ENCODE measurements at places on chromosomes 2 and 18.

DNA sequence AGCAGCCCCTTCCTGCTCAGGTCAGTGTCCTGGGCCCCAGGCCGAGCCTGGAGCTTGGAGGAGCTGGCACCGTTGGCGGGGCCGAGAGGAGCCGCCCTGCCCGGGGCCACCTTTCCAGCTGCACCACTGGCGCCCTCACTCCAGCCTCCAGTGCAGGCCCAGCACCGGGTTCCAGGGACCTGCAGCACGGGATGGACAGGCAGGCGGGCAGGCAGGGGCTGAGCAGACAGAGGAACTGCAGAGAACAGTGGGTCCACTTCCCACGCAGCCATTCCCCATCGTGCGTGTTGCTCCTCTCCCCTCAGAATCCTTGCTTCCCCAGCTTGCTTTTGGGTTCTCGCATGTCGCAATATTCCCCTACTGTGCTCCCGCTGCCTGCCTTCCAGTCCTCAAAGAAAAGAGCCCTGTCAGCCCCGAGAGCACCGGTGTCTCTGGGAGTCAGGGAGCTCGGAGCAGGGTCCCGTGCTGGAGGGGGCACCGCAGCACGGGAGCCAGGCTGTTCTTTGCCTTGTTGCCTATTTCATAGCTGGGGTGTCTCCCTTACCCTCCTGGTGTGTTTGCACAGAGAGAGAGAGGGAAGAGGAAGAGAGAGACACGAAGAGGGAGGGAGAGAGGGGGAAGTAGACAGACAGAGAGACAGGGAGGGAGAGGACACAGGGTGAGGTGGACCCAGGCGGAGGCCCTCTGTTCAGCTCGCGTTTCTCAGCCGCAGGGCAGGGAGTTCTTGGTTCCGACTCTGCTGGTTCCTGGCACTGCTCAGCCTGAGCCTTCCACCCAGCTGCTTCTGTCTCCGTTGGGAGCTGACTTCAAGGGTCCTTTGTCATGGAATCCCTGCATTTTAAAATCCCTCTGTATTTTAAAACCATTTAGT is 126.0 kb downstream of the MBP start:
- peak; percentile 49 for DNase-seq

GRCh38 chr2:67516362-67516761 is 119.2 kb downstream of the ETAA1 start:
- no peak for DNase-seq

GRCh38 chr18:51519571-51519970 is 322.1 kb upstream of the MEX3C start:
- DNase-seq = no peak

GRCh38 chr2:237866101-237866621 is 6.7 kb downstream of the RAMP1 start:
- DNase-seq = no peak

- DNase-seq = peak; percentile 34
Measured at GRCh38 chr2:46800625-46801349, 114.8 kb downstream of the MCFD2 start.

DNA sequence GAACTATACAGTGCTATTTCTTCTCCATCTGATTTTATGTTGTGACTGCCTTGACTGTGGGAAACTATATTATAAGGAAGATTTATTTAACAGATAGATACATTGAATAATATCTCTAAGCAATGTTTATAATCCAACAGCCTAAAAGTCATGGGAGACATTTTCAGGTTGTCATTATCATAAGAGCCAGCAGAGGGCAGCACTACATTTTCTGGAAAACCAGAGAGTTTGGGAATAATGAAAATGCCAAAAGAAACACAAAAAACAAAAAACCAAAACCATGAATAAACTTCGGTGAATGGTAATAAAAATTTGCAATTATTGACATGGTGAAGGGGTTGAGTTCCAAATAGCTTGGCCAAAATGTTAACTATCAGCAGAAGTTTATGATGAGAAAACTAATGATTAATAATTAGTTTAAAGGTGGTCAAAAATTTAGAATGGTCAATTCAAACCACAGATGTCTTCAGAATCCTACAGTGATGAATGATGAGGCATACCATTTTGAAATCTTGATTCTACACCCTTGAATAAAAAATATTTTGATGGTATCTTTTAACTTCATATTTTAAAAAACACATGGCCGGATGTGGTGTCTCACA is 4.7 kb downstream of the EEF1B2 start:
- DNase-seq = peak; percentile 50

DNA sequence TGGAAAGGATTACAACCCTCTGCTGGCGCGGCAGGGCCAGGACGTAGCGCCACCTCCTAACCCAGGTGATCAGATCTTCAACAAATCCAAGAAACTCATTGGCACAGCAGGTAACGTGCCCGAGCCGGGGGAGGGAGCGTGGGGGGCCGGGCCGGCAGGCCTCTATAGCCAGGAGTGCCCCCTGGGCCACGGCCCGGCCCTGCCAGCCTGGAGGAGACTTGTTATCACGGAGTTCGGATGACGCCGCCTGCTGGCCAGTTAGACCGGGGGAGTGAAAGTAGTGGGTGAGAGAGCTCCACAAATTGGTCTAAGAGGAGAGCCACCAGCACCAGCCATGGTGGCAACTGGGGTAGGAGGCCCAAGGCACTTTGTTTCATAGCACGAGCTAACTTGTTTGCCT is 8.6 kb upstream of the TMEM214 start:
- DNase-seq = peak; percentile 67

DNA sequence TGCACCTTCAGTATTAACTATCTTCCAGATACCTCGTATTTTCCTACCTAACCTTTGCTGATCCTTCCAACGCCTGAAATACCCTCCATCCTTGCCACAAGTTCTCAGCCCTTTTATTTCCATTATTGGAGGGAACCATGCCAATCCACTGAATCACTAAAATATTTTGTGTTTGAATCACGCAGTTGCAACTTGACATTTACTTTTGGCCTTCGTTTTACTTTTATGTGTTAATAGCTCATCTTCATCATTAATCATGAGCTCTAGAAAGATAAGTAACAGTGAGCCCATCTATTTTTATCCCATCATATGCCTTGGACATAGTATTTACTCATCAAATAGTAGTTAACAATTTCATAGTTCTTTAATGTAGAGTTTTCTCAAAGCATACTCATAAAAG is 463.2 kb downstream of the THSD7B start:
- no peak for DNase-seq

GRCh38 chr2:17781482-17781881 is 27.5 kb downstream of the GEN1 start:
- no peak for DNase-seq
